Activated T-helper 9 cell treated with anti-CD3 and anti-CD28 coated beads, Interleukin-2, amount 50 U/mL, for 16 hours (primary cell): ENCODE measurements at places on chromosomes 7 and 10.

DNA sequence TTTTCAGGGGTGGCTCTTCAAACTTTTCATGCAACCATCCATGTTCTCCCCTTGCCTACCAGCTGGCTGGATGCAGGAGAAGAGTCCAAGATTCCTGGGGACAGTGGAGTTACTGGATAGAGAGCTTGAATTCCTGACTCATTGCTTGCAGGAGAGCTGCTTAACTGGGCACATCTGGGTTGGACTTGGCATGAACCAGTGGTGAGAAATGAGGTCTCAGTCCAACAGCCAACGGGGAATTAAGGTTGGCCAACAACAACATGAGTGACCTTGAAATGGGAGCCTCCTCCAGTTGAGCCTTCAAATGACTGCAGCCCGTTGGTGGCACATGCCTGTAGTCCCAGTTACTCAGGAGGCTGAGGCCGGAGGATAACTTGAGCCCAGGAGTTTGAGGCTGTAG lies 58.1 kb upstream of the OPN4 start:
- DNase-seq, result no peak

GRCh38 chr10:119211176-119211575 lies 3.8 kb downstream of the GRK5 start:
- no peak for DNase-seq

DNA sequence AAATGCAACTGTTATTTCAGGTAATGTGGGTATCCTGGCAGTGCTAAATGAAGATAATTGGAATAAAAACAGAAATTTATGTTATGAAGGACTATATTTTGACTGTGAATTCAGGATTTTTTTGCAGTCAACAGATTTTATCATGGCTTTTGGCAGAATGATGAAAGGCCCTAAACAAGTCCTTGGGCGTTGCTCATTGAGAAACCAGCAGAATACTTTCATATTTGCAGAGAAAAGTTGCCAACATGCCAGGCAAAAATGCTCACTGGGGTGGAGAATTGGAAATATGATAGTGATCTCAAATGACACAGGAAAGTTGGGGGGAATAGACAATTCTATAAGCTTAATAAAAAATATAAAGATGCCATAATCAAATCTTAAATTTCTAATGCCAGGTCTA lies 121.1 kb downstream of the GPR85 start:
- no peak for DNase-seq

GRCh38 chr7:90165724-90166123 lies 11.5 kb downstream of the STEAP1 start:
- no peak for DNase-seq

DNA sequence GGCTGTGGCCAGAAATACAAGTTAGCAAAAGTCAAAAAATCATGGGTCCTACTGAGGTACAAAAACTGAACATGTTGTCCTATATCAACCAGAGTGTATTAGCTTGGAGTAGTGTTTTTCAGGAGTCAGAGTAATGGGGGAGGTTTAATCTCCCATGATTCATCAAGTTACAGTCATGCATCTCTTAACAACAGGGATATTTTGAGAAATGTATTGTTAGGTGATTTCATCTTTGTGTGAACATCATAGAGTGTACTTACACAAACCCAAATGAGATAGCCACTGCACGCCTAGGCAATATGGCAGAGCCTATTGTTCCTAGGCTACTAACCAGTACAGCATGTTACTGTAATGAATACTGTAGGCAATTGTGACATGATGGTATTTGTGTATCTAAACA lies 14.9 kb upstream of the TES start:
- DNase-seq, result no peak

DNA sequence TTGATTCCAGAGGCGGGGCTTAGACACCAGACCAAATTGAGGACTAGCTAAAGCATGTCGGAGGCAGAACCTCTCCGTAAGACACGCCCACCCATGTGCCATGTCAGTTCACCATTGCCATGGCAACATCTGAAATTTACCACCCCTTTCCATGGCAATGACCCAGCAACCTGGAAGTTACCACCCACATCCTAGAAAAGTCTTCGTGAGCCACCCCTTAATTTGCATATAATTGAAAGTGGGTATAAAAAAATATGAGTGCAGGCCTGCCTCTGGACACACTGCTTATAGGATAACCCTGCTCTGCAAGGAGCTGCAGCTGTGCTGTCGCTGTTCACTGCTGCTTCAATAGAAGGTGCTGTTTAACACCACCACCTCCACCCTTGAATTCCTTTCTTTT lies 28.0 kb downstream of the TMEM270 start:
- no peak for DNase-seq

- DNase-seq, result no peak
These were observed 146.3 kb downstream of the GPR85 start for GRCh38 chr7:112940314-112940732.

DNA sequence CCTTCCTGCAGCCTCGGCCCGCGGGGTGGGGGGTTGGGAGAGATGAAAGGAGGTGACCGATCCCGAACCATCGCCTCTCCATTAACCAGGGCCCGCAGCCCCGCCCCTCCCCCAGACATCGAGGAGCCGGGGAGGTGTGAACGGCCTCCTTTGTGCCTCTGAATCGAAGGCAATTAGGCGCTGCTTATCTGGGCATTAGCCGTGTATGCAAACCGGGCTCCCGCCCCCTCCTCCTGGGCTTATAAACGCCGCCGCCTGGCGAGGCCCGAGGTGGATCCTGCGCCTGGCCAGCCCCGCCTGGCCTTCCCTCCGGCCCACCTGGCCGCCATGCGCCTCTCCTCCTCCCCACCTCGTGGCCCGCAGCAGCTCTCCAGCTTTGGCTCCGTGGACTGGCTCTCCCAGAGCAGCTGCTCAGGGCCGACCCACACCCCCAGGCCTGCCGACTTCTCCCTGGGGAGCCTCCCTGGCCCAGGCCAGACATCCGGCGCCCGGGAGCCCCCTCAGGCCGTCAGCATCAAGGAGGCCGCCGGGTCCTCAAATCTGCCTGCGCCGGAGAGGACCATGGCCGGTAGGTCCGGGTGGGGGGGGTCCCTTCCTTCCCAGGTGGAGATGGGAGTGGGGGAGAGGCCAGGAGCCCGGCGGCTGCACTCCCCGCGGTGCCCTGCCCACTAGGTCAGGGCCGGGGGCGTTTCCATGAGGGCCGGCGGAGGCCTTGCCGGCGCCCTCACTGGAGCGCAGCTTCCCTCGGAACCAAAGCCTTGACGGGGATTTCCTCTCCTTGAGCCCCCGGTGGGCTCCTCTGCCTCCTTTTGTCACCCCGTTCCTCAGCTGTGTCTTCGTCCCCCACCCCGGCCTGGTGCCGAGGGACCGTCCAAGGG lies at the start of gene VENTX:
TSS of gene VENTX (plus strand) at position 268 of the 878 bp plus-strand sequence. CDS start at position 328, 60 bp downstream.
- DNase-seq, result no peak

DNA sequence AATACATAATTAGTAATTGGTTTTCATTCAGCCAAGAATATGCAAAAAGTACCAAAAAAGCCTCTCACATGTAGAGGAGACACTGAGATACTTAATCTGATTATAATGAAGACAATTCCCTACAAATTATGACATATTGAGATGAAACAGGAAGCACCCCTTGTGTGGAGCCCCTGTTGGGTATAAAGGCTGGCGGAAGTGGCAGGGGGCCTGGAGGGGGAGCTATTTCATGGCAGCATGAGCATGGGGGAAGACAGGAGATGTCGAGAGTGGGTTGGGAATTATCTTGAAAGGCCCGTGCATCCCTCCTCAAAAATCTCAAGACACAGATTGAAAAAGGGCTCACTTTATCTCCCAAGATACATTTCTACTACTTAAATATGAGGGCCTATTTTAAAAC lies 96.9 kb downstream of the PIP4K2A start:
- DNase-seq, result no peak

DNA sequence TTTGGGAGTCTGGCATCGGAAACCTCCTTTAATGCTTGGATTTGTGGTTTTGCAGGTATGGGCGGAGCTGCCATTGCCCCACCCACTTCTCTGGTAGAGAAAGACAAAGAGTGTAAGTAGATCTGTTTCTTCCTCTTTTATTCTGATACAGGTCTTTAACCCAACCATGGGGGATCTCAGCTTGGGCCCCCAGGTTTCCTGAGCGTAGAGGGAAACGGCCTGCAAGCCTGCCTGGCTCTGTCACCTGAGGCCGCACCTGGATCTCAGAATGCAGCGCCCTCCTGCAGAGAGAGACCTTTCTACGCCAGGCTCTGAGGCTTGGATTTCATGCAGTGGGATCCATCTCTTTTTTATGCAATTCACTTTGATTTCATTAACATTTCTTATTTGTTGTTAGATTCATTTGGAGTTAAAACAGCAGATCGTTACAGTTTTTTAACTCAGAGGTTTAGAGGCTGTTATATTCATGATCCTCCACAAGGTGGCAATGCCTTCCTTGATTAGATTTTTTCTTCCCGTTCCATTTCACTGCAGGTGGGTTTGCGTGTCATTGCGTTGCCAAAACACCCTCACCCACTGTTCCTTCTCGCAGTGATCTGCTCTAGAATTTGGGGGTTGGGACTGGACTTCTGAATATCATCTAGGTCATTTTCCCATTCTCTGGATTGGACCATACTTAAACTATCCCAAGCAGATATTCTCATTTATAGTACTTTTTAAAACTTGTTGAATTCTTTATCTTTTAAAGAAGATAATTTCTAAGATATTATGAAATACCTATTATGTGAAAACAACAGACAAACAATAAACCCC lies 20.0 kb downstream of the RBM17 start:
- DNase-seq, result no peak

GRCh38 chr10:75546004-75546403 lies 114.6 kb downstream of the LRMDA start:
- DNase-seq, result no peak

- no peak for DNase-seq
These were observed 169.5 kb downstream of the TMEM26 start for GRCh38 chr10:61283481-61284221.

DNA sequence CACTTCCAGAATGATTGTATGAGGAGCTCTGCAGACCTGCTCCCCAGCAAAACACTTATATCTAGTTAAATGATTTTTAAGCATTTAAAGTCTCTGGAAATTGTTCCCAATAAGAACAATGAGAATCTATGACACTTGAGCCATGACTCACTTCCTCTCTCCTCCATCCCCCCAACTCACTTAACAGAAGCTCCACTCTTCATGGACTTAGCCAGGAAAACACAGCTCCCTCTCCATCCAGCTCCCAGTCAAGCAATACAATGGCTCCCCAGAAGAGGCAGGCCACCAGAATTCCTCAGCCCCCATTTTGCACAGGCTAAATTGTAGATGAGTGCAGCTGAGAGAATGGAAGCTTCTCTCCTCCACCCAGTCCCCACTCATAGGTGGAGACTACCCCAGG lies 27.0 kb downstream of the AOC1 start:
- no peak for DNase-seq

DNA sequence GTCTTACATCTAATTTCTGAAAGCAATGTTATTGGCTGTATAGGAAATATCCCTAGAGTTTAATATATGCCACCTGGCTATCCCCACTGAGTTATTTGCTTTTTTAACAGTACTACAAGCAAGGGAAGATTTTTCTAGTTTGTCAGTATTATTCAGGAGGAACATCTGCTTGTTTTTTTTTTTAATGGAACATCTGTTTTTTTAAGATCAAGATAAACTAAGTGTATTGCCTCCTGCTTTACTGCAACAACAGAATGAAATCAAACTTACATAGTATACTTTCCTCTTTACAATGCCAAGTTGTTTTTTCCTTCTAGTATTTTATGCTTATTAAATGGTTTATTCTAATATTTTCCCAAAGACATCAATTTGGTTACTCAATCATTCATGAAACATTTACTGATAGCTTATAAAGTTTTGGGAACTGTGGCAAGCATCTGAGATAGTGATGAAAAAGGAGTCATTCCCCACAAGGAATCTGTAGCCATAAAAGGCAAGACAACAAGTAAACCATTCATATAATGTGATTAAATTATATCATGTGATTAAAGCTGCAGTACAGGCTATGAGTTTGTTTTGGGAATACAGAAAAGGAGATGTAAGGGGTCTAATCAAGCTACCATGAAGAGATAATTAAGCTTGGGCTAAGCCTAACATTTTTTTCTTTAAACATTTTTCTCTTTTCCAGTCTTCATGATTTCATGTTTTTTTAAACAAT lies 17.4 kb downstream of the MTPN start:
- DNase-seq, result no peak

- no peak for DNase-seq
These were observed 46.0 kb upstream of the TCF7L2 start for GRCh38 chr10:112904000-112904399.

DNA sequence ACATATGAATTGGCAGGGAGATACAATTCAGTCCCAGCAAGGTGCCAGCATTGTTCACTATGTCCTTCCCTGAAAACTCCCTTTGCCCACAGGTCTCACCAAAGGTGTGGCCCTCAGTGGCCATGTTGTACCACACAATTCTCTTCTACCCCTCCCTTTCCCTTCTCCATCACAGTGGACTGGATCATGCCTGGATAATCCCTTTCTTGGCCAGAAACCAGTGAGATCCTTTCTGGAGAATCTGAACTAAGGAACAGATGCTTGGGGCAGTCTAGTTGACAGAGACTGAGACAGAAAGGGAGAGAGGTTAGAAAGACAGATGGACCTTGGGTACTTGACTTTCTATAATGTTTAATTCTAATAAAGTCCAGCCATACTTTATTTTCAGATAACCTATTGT lies 9.5 kb downstream of the NMT2 start:
- DNase-seq, result no peak

- DNase-seq, result no peak
These were observed 4.1 kb downstream of the ARMC3 start for GRCh38 chr10:22931948-22932347.

DNA sequence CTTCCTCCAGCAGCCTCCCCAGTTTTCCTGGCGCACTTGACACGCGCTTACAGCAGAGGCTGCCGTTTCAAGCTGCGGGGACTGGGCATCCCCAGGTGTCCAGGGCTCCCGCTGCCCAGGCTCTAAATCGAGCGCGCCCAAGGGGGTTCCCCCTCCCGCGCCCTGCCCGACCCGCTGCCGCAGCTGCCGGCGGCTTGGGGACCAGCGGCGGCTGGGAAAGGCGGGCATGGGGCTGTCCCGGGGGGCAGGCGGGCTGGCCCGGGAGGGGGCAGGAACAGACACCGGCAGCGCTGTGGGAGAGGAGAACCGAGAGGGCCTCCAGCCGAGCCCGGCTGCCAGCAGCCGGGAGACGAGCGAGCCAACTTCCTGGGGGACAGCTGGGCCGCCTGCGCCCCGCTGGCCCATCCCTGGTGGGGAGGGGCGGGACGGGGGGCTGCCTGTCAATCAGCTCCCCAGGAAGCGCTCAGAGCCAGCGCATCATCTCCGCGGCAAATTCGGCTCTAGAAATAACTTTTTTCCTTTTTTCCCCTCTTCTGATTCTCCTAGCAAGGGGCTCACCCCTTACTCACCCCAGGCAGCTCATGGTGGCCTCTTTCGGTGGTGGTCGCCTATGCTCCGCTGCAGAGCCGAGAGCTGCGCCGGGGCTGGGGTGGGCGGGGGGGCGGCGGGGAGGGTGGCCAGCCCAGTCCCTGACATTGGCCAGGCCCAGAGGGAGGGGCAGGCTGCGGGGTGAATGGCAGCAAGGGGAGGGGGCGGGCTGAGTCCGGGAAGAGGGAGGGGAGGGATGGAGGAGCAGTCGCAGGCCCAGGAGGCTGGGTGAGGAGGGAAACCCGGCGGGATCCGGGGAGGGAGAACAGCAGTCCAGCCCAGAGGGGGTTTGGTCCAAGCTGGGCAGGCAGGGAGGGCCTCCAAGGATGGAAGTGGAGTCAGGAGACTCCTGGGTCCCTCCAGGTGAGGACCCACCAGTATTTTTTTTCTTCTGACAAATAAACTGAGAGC lies 14.7 kb downstream of the GRID2IP start:
- no peak for DNase-seq

- no peak for DNase-seq
These were observed 71.2 kb downstream of the GRID1 start for GRCh38 chr10:86295351-86295750.
